ENCODE measurements at places on chromosomes 11 and 22.

DNA sequence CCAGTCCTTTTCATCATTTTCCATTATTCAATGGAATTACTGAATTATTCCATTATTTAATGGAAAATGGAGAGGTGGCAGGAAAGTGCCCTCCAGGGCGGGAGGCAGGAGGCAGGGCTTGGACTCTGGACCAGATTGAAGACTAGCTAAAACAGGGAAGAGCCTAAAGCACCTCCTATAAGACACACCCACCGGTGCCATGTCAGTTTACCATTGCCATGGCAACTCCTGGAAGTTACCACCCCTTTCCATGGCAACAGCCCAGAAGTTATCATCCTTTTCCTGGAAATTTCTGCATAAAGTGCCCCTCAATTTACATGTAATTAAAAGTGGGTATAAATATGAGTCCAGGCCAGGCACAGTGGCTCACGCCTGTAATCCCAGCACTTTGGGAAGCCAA is 443.7 kb downstream of the TBC1D22A start:
- DNase-seq: peak; percentile 26

- no peak for DNase-seq
These were observed 1075.9 kb downstream of the BRD1 start for GRCh38 chr22:48751539-48752437.

GRCh38 chr11:121180183-121180582 is 79.1 kb downstream of the TECTA start:
- no peak for DNase-seq

DNA sequence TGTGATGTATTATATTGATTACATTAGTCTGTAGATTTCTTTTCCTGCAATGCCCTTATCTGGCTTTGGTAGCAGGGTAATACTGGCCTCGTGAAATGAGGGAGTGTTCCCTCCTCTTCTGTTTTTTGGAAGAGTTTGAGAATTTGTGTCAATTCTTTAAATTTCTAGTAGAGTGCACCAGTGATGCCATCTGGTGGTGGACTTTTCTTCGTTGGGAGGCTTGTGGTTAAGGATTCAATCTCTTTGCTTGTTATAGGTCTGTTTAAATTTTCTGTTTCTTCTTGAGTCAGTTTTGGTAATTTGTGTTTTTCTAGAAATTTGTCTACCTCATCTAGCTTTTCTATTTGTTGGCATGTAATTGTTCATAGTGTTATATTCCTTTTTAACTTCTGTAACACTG is 18.9 kb downstream of the SHANK3 start:
- peak; percentile 56 for DNase-seq

DNA sequence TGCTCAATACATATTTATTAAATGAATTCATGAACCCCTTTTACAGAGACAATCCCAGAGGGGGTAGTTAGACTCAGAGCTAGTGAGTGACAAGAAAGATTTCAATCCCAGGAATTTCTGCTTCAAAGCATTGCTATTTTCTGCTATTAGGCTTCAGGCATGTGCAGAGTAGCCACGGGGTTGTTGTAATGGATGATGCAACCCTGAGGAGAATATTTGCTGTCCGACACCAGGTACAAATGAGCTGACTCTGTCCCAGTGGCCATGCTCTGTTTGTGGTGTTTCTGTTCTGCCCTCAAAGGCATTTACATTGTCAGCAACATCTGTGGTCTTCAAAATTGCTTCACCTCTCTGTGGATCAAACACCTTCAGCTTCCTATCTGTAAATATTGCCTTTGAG is 102.6 kb downstream of the CSNK2A3 start:
- DNase-seq: no peak

- DNase-seq: peak; percentile 62
These were observed 32.5 kb downstream of the PPP2R1B start for GRCh38 chr11:111733611-111734088.

- no peak for DNase-seq
These were observed 151.9 kb upstream of the NECTIN1 start for GRCh38 chr11:119880873-119881272.

DNA sequence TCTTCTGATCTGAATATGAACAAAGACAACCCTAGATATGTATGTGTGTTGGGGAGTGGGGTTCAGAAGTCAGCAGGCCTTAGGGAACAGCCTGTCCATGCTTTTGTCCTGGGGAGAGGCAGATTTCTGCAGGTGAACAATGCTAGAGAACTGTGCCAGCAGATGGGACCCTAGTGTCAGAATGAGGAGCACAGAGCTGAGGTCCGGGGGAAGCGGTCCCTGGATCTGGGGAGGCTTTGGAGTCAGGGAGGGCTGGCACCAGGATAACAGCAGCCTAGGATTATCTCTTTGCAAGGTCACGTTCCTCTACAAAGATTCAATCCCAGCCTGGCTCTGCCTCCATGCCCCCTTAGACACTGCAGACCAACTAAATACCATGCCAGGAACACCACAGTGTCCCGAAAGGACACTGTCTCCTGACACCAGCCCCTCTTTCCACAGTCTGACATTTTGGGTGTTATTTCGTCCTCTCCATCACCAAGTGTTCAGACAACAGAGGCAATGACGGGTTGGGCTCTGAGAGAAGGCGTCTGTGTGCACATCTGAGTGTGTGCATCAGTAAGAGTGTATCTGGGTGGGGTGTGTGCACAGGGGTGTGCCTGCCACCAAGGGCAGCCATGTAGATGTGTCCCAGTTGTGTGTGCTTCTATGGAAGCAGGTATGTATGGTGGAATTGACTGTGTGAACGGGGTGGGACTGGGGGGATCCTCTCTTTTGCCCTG is 43.5 kb downstream of the EIF3F start:
- DNase-seq: no peak

GRCh38 chr11:47571895-47572294 is 6.5 kb downstream of the PTPMT1 start:
- no peak for DNase-seq

- DNase-seq: no peak
These were observed 8.7 kb downstream of the SPTBN2 start for GRCh38 chr11:66720223-66720898.

- DNase-seq: no peak
These were observed 33.8 kb downstream of the SLC35F2 start for GRCh38 chr11:107824668-107825369.

DNA sequence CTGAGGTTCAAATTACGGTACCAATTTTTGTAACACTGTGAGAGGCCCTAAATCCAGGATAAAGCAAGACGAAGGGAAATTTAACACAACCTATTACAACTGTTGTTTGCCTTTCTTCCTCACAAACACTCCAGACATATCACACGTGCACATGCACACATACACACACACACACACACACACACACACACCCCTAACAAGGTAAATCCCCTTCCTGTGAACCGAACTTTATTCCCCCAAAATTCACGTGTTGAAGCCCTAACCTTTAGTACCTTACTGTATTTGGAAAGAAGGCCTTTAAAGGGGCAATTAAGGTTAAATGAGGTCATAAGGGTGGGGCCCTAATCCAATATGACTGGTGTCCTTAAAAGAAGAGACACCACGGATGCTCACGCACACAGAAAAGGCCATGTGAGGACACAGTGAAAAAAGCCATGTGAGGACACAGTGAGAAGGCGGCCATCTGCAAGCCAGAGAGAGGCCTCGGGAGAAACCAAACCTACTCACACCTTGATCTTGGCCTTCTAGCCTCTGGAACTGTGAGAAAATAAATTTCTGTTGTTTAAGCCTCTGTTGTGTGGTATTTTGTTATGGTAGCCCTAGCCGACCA is 1.8 kb downstream of the SERGEF start:
- no peak for DNase-seq

GRCh38 chr11:111148953-111149352 is 96.6 kb upstream of the POU2AF2 start:
- DNase-seq: no peak

DNA sequence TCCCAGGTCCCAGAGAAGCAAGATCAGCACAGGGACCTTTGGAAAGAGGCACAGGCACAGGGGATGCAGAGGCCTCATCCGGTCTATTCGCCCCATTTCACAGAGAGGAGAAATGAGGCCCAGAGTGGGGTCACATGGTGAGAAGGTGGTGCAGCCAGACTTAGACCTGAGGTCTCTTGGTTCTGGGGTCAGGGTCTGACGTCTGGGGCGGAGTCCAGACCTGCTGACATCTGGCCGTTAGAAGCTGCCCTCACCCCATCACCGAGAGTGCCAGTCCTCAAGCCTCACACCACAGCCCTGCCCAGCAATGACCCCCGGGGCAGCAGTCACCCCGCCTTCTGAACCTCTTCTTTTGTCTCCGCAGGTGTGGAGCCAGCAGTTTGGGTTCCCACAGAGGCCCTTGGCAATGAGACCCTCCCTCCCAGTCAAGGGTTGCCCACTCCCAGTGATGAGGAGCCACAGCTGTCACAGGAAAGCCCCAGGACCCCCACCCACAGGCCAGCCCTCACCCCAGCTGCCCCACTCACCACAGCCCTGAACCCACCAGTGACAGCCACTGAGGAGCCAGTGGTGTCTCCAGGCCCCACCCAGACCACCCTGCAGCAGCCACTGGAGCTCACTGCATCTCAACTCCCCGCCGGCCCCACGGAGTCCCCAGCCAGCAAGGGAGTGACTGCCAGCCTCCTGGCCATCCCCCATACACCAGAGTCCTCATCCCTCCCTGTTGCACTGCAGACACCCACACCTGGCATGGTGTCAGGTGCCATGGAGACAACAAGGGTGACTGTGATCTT is 62.4 kb downstream of the OTOG start:
- no peak for DNase-seq

DNA sequence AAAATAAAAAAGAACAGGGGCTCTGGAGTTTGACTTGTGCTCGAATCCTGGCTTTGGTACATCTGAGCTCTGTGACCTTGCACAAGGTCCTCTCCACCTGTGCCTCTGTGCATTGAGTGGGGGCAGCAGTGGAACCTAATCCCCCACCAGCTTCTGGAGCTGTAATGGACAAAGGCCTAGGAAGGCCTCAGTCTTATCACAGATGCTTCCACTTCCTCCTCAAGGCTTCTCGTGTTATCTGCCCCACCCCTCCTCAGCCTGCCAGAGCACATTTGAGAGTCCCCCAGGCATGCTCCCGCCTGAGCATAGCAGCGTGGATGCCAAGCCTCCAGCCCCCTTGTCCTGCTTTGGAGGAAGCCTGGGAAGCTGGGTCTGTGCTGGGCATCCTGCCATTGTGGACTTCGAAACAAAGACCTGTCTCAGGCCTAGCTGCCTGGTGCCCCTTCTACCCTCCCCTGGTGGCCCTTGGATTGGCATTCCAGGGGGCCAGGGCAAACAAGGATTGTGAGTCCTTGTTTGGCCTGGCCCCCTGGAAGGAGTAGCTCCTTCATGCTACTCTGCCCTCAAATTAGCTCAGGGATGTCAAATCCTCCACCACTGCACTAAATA is 15.0 kb downstream of the SLC35E4 start:
- DNase-seq: no peak

- peak; percentile 42 for DNase-seq
These were observed 36.9 kb downstream of the DGCR2 start for GRCh38 chr22:19085233-19085718.

- DNase-seq: no peak
These were observed 27.8 kb upstream of the MYOD1 start for GRCh38 chr11:17691550-17691949.

DNA sequence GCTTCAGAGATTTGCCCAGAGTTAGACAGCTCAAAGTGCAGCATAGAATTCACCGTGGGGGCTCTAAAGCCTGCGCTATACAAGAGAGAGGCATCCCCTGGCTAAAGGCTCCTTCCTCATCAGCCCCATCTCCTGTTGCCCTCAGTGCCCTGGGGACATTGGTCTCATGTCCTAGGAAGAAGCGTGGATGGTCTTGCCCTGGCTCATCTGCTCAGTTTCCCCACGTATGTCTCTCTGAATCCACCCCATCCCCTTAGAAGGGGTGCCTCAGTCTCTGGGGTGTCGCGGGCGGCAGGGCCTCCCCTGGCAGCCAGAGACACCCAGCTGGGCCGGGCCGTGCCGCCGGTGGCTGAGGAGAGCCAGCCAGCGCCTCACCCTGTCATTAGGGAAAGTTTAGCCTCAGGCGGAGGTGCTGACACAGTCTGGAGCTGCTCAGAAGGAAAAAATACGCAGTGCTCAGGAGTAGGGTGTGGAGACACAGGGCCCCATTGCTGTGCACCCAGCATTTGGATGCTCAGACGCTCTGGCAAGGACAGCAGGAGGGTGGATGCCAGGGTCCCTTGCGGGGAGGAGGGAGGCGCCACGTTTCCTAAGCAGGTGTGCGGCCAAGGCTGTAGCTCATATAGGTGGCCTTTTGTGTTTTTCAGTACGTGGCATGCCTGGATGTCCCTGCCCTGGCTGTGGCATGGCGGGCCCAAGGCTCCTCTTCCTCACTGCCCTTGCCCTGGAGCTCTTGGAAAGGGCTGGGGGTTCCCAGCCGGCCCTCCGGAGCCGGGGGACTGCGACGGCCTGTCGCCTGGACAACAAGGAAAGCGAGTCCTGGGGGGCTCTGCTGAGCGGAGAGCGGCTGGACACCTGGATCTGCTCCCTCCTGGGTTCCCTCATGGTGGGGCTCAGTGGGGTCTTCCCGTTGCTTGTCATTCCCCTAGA is 1.3 kb downstream of the SLC39A13 start:
- DNase-seq: no peak

GRCh38 chr11:61297341-61297740 is 2.2 kb upstream of the VWCE start:
- no peak for DNase-seq

DNA sequence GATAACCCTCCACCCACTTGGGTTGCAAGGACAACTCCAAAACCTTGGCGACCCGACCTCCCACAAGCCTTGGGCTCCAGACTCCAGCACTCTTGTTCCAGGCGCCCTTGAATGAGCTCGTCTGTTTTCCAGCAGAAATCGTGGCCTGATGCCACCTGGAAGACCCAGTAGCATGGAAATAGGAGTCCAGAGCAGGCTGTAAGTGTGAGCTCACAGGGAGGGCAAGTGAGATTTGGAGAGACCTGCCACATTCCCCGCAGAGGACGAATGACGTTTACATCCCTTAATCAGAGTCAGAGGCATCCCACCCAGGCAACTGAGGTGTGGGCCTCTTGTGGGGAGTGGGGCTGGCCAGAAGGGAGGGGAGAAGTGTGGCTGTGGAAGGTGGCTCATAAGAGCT is 71.9 kb downstream of the LDLRAD3 start:
- no peak for DNase-seq

GRCh38 chr11:66002648-66003225 is 434 bp downstream of the BANF1 start:
- peak; percentile 79 for DNase-seq
